ENCODE measurements at places on chromosomes 2 and 18.

GRCh38 chr2:46569061-46569560 is 89.7 kb downstream of the TMEM247 start:
- DNase-seq, result no peak

DNA sequence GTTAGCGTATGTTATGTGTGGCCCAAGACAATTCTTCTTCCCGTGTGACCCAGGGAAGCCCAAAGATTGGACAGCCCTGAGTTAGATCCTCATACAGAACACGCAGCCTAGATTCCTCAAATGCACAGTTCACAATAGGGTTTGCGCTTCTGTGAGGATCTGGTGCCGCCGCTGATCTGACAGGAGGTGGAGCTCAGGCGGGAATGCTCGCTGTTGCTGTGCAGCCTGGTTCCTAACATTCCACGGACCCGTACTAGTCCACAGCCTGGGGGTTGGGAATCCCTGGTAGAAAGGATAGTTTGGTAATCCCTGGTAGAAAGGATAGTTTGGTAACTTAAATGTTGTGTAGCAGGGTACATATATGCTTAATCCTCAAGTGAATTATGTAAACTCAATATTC is 27.0 kb downstream of the MAPRE3 start:
- DNase-seq, result no peak

DNA sequence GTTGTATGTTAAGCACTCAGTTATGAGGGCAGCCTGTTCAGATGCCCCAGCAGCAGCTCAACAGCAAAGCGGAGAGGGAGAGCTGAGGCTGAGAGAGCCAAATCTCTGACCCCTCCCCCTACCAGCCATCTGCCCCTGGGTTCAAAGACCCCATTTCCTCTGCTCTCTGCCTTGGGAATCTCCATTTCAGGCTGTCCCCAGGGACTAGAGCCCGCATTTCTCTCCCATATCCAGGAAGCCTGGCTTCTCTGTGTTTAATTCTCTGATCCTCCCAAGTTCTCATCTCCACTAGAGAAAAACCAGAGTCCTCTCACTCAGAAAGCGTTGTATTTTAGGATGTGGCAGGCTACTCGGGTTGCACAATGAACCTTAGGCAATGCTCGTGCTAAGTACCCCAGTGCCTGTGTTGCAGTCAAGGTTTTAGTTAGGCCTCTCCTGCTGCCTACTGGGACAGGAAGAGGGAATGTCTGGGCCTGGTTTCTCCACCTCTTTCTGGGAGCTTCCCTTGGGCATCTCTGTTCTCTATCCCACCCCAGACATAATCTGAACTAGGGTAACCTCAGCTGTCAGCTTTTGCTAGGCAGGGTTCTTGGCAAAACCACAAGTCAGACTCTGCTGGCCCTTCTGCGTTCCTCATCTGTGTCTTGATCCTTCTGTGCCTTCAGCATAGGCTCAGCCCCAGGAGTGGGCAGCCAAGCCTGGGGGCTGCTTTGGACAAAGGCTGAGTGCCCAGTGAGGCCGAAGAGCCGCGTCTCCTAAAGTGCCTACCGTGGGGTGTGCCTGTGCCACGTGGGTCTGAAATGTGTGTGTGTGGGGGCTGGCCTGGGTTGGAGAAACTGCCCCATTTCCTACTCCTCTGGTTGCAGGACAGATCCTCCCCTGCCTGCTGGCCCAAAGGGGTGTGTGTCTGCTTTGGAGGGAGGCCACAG is 96.8 kb downstream of the STPG4 start:
- no peak for DNase-seq

- no peak for DNase-seq
Observed at GRCh38 chr18:3525870-3526420, 76.0 kb downstream of the TGIF1 start.

DNA sequence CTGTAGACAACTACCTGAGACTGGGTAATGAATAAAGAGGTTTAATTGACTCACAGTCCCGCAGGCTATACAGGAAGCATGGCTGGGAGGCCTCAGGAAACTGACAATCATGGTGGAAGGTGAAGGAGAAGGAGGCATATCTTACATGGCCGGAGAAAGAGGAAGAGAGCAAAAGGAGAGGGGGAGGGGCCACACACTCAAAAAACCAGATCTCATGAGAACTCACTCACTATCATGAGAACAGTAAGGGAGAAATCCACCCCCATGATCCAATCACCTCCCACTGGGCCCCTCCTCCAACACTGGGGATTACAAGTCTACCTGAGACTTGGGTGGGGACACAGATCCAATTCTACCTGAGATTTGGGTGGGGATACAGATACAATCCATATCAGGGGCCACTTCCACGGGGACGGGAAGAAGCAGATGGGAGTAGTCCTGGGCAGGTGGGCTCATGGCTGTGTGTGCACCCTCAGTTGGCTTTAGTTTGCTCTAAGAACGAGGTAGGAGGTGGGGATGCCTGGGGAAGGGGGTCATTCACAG is 9.9 kb downstream of the MAB21L4 start:
- no peak for DNase-seq

- DNase-seq, result no peak
Observed at GRCh38 chr2:162888652-162889051, 50.1 kb upstream of the KCNH7 start.

DNA sequence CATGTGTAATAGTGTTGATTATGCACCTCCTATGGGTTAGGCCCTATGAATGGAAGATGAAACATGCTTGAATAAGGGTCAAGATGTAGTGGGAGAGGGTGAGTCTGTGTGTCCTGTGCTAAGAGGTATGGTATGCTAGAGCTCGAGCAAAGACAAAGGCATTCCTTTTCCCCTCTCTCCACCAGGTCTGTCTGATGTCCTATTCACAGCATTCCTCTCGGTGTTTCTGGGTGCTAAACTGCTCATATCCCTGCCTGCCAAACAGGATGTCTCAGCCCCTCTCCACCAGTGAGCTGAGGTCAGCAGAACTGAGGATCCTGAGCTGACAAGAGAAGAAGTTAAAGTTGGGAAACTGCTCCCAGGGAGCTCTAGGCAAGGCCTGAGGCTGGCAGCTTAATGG is 344.9 kb downstream of the TSN start:
- no peak for DNase-seq
